Stimulated activated CD4-positive, alpha-beta T cell treated with anti-CD3 and anti-CD28 coated beads, Interleukin-2, amount 100 ng/mL, for 24 hours (primary cell): ENCODE measurements at places on chromosomes 7 and 10.

GRCh38 chr10:95388539-95388938 lies 97.7 kb upstream of the PDLIM1 start:
- no peak for DNase-seq

DNA sequence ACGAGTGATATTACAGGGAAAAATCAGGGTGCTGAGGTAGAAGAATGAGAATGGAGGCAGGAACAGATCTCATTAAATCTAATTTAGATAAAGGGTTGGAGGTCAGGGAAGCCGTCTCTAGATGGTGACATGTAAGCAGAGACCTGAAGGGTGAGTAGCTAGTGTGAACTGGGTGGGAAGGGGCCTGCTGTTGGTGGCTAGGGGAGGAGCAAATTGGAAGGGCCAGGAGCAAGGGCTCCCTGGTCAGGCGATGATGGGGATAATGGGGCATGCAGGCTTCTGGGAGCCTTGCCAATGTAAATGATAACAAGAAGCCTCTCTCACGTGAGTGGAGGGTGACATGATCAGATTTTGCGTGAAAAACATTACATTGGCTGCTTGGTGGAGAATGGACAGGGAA lies 76.3 kb downstream of the WDFY4 start:
- no peak for DNase-seq

DNA sequence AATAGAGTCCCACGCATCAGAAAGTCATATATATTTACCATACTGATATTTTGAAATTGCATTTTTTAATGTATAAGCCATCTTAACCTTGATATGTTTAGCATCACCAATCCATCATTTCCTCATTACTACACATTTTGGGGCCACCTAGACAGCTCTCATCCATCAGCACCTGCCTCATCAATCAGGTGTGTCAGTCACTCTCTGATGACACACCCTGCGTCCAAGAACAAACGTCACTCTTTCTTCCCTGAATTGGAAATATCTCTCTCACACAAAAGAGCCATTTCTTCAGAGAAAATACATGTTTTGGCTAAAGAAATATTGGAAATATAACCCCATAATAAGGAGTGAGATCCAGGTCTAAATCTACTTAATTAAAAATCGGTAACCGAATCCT lies 38.9 kb upstream of the RSU1 start:
- no peak for DNase-seq

DNA sequence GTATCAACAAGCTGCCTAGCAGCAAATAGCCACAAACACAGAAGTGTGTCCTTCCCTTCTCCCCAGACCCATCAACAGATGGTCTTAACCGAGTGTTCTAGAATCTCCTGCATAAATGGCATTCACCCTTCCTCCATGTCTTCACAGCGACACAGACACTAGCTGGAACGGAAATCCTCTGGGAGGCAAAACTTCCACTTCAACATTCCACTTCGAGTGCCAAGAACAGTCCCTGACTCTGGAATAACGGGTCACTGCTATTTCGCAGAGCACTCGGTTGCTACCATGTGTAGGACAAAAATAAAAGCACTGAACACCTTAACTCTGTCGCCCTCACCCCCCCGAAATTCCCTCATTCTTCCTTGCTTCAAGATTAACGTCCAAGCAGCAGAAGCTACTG lies 65.1 kb downstream of the SFMBT2 start:
- no peak for DNase-seq

GRCh38 chr7:105376908-105377533 lies 11.7 kb downstream of the SRPK2 start:
- no peak for DNase-seq

GRCh38 chr7:25625306-25625992 lies 397.2 kb upstream of the NPVF start:
- DNase-seq = no peak

DNA sequence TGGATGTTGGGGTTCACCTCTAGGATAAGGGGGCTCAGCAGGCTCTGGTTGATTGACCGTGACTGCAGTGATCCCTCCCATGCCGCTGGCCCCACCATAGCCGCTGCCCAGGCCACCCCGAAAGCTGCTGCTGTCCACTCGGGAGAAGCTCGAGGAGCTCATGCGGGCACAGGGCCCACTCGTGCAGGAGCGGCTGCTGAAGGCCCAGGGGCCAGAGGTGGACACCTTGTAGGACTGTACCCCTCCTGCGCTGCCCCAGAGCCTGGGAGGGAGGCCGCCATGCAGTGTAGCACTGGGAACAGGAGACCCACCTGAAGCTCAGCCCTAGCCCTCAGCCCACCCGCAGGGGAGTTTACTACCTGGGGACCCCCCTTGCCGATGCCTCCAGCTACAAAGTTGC lies 70.0 kb downstream of the CHRM2 start:
- no peak for DNase-seq

DNA sequence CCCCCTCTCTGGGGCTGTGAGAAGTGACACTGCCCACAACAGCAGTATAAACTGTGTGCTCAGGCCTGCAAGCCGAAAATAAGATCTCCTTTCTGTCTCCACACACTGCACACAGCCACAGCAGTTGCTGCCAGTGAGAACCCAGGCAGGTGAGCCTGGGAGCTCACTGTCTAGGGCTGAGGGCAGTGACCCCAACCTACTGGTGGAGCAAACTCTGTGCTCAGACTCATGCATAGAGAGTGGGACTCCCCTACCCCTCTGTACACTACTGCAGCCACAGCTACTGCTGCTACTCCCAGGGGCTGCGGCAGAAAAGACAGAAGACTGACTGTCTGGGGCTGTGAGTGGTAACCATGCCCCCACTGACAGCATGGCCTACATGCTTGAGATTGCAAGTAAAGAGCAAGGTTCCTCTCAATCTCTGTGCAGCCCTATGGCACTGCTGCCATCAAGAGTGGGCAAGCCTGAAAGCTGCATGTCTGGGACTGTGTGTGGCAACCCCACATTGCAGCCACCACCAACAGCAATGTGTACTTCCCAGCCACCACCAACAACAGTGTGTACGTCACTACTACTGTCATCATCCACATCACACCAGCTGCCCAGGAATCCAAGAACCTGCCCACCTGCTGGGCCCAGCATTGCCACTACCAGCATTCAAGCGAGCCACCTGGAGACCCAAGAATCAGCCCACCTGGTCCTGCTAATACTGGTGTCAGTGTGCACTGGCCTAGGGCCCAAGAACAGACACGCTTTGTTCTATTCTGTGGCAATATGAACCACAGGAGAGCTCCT lies 226.1 kb downstream of the XPNPEP1 start:
- DNase-seq = no peak

GRCh38 chr10:123024540-123024939 lies 15.7 kb downstream of the ACADSB start:
- DNase-seq = no peak

DNA sequence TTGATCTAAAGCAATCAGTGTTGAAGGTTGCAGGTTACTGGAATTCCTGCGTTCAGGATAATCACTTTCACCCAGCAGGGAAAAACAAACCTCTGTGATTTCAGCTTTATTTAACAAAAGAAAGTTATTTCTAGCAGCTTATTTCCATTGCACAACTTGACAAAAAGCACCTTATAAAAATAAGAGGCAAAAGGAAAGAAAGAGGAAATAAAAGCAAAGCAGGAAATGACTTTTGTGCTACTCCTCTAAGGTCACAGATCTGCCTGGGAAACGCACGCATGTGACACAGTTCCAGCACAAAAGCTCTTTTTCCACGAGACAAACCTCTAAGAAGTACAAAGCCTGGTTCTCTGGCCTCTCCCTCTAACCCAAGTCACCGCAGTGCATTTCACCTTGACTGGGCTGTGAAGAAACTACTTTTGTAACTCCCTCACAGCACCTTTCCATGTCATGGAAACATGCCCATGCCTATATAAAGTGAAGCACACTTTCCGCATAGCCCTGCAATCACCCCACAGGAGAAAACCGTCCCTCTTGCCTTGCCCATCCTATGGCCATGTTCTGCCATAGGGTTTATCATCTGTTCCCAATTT lies 870 bp downstream of the ANK3 start:
- DNase-seq = no peak

- DNase-seq = no peak
Measured at GRCh38 chr7:47992446-47992845, 13.0 kb upstream of the HUS1 start.

GRCh38 chr7:101772508-101773211 lies 44.8 kb upstream of the CUX1 start:
- no peak for DNase-seq

DNA sequence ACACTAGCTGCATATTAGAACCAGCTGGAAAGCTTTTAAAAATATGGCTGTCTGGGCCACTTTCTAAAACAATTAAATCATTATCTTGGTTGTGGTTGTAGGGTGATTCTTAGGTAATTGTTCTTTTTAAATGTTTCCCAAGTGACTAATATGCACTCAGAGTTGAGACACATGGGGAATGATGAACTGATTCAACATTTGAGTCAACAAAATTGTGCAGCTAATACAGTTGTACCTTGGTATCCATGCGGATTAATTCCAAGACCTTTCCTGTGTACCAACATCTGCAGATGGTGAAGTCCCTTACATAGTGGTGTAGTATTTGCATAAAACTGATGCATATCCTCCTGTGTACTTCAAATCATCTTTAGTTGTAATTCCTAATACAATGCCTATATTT lies 242.2 kb downstream of the ATRNL1 start:
- DNase-seq = no peak

GRCh38 chr10:24120646-24121045 lies 88.3 kb upstream of the KIAA1217 start:
- DNase-seq = no peak

DNA sequence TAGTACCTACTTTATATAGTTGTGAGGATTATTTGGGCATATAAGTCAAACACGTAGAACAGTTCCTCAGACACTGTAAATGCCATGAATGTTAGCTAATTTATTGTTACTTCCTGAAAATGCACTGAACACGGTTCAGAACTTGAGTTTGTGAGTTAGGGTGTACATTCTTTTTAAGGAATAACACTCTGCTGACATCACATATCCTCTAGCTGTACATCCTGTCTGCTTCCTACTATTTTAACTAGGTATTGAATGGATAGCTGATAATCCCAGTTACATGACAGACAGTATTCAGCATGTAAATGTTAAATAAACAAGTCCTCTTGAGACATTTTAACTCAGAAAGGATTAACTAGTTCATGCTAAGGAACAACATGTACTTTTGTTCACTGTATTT lies 16.0 kb downstream of the SAMD8 start:
- no peak for DNase-seq

DNA sequence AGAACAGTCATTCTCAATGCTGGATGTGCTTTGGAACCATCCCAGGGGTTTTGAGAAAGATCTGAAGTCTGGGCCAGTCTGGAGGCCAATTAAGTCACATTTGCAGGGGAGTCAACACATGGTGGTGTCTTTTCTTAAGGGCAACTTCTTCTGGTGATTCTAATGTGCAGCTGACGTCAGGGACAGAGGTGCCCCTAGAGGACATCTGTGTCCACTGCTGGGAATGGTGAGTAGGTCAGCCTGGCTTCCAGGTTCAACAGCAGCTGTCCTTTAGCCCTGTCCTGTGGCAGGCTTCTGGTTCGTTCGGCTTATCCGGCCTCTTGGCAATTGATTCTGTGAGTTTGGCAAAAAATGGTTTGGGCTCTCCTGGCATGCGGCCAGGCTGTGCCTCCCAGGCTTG lies 269.7 kb upstream of the HABP2 start:
- DNase-seq = no peak

- no peak for DNase-seq
Measured at GRCh38 chr7:128171342-128171918, 69.6 kb upstream of the LEP start.

DNA sequence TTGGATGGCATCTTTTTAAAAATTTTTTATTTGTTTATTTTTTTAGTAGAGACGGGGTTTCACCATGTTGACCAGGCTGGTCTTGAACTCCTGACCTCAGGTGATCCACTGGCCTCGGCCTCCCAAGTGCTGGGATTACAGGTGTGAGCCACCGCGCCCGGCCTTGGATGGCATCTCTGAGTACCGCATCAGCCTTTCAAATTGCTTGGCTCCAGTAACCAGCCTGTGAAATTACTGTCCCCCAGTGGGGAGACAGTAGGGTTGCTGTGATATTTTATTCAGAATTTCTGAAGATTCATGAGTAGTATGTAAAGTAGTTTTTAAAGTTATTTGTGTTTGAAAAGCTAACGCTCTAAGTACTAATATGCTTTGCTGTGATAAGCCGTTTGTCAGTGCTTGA lies 1.2 kb downstream of the NUB1 start:
- no peak for DNase-seq

GRCh38 chr7:748446-748845 lies 21.4 kb upstream of the PRKAR1B start:
- no peak for DNase-seq

- peak; percentile 78 for DNase-seq
Measured at GRCh38 chr10:71708301-71708703, 11.3 kb downstream of the C10orf105 start.

DNA sequence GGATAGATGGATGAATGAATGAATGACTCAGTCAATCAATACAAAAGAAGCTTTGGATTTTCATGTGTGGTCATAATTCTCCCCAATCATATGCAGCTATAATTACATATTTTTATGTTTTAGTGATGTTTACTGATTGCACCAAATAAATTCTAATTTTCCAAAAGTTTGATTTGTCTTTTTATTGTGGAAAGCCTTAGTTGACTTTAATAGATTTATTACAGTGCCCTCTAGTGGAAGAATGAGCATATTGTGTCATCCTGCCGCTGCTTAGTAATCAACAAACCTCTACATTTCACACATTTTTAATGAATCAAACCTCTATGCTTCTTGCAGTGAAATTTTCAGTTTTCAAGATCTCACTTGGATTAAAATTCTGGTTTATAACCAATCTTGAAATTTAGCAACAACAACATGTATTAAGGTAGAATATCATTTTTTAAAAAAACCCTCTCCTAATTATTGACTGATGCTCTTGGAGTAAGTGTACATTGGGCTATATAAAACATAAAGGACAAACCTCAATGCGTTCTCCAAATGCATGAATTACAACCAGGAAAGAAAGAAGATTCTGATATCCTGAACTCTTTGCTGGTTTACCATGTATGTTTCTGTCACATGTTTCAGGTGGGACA lies 55.6 kb upstream of the PNLIP start:
- no peak for DNase-seq

- DNase-seq = peak; percentile 27
Measured at GRCh38 chr10:123241391-123242141, 87.4 kb downstream of the BUB3 start.

- DNase-seq = peak; percentile 58
Measured at GRCh38 chr10:70656489-70656888, 15.8 kb upstream of the ADAMTS14 start.

GRCh38 chr10:58827381-58827780 lies 314.7 kb downstream of the BICC1 start:
- DNase-seq = no peak
